ENCODE measurements at places on chromosomes 13 and 19. TPM values are rescaled to one million over a fixed set of nuclear protein-coding genes. Genes with fewer than 3 reads are reported as not detected.

Gene C1QTNF9B
- total RNA-seq, result not detected

- no peak for DNase-seq
- no peaks in the 10 kb centered on the region for H3K27me3 ChIP-seq
- no peaks in the 10 kb centered on the region for H3K36me3 ChIP-seq
- no peak overlapping the region for H3K27ac ChIP-seq
Observed at GRCh38 chr19:29324291-29324680, 111.3 kb upstream of the UQCRFS1 start.

DNA sequence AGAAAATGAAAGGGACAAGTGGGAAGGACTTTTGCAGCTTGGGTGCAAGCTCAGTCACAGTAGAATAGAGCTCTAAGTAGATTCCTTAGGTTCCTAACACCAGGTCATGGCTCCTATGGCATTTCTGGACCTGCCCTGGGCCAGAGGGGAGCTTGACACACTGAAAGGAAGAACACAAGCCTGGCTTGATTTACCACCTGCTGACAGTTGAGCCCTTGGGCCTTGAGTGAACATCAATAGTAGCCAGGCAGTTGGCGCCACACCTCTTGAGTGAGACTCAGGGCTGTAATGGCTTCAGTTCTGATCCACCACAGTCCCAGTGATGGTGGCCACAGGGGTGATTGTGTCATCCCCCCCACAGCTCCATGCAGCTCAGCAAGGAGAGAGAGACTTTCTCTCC lies 221.9 kb upstream of the PCDH17 start:
- no peak overlapping the region for H3K27ac ChIP-seq
- H3K36me3 ChIP-seq, result no peaks in the 10 kb centered on the region
- peak; percentile 6 for DNase-seq
- H3K4me1 ChIP-seq, result peaks cover 12% of the 10 kb centered on the region

GRCh38 chr13:84864341-84864740 lies 934.9 kb downstream of the SLITRK6 start:
- H3K4me1 ChIP-seq, result peaks cover 4% of the 10 kb centered on the region
- no peak for DNase-seq
- H3K27me3 ChIP-seq, result no peaks in the 10 kb centered on the region

DNA sequence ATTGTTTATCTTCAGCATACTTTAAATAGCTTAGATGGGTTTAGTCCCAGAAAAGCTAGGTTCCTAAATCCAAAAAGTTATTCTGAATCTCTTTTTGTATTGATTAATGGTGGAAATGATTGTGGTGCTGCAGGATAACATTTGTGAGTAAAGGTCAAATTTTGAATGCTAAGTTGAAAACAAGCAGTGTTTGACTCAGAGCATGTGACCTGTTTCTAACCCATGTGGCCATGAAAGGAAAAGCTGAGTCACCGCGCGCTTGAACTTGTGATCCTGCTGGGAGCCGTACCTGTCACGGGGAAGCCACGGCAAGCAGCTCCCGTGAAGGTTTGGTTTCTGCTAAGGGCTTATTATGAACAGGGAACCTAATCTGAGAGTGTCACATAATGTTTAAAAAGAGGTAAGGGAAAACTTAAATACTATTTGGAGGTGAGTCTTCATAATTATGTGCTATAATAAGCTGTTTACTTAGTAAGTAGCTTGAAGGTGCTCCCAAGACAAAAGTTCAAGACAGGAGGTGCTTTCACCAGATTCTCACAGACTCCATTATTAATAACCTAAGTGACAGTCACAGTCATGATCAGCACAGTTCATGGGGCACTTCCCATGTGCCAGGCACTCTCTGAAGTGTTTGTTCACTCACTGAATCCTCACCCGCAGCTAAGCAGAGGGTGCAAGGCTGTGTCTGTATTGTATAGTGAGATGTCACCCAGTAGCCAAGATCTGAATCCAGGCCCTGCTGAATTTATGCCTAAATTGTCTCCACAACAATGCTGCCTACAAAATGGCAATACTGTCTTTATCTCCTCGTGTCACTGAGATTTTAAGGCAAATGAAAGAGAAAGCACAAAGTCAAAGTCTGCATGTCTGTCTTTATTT lies 286.5 kb downstream of the MYO16 start:
- no peaks in the 10 kb centered on the region for H3K36me3 ChIP-seq
- no peaks in the 10 kb centered on the region for H3K27me3 ChIP-seq
- DNase-seq, result no peak
- H3K4me1 ChIP-seq, result no peaks in the 10 kb centered on the region

GRCh38 chr13:25847635-25848626 lies 203.9 kb downstream of the SHISA2 start:
- no peak for DNase-seq
- H3K27ac ChIP-seq, result no peak overlapping the region
- H3K4me1 ChIP-seq, result peaks cover 27% of the 10 kb centered on the region
- no peaks in the 10 kb centered on the region for H3K27me3 ChIP-seq
- no peak overlapping the region for H3K4me3 ChIP-seq

Measured in neural progenitor cell (in vitro differentiated cells).